ENCODE measurements at places on chromosomes 6 and 20.

- no peak for DNase-seq
These were observed 214.7 kb downstream of the PAX1 start for GRCh38 chr20:21920211-21920610.

- DNase-seq = no peak
These were observed 74.0 kb downstream of the MRPL14 start for GRCh38 chr6:44053106-44053756.

GRCh38 chr6:158584236-158584651 lies 24.4 kb downstream of the TMEM181 start:
- DNase-seq = no peak

- no peak for DNase-seq
These were observed 15.4 kb upstream of the PREX1 start for GRCh38 chr20:48843057-48843806.

DNA sequence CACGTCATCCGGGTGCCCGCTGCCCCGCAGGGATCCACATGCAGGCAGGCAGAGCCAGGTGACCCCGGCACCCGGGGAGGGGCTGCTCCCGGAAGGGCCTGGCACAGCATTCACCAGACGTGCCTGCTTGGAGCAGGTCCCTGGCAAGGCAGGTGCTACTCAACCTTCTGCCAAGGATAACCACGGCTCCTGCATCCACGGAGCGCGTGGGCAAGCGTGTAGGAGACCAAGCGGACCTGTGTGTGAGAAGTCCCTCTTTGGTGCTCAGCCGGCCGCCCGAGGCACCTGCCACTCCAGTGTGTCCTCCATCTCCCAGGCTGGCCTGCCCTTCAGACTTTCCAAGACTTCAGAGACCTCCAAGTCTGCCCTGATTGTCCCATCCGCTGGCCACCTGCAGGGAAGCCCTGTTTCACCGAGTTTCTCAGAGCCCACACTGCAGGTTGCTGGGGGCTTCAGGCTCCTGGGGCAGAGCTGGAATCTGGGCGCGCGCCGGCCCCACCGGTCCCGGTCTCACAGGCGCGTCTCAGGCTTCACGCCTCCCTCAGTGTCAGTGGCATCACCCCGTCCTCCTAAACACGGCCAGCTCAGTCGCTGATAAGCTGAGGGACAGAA lies 124.3 kb downstream of the DLL1 start:
- DNase-seq = no peak

- no peak for DNase-seq
These were observed 16.8 kb downstream of the PGM3 start for GRCh38 chr6:83176246-83176645.

GRCh38 chr6:111061508-111061907 lies 25.8 kb upstream of the SLC16A10 start:
- DNase-seq = no peak

- no peak for DNase-seq
These were observed 104.0 kb downstream of the SASH1 start for GRCh38 chr6:148446681-148447080.

DNA sequence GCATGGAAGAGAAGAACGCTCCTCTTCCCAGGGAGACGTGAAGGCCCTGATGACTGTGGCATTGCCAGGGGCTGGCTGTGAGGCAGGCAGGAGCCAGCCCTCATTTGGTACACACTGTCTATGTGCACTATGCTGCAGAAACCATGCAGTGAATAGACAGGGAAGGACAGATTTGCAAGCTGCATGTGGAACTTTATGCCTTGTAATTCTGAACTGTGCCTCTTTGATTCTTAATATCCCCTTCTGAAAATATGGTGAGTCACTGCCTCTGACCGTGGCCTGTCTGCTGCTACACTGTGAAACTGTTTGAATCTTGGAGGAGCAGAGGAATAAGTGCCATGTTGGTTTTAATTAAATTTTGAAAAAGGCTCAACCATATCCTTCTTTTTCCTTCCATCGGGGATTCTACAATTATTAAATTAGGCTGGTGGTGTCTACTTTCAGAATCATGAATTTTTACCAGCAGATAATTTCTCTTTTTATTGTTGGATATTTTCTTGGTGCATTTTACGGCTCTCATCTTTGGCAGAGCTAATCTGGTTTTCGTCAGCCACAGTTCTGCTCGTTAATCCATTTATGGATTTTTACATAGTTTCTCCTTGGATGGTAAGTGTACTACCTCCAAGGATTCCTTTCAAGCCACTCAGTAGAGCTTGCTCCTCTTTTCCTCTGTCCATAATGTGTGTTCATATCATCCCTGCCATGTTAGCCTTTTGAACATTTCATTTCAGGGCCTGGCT lies 301.0 kb upstream of the SLC35B3 start:
- peak; percentile 8 for DNase-seq

DNA sequence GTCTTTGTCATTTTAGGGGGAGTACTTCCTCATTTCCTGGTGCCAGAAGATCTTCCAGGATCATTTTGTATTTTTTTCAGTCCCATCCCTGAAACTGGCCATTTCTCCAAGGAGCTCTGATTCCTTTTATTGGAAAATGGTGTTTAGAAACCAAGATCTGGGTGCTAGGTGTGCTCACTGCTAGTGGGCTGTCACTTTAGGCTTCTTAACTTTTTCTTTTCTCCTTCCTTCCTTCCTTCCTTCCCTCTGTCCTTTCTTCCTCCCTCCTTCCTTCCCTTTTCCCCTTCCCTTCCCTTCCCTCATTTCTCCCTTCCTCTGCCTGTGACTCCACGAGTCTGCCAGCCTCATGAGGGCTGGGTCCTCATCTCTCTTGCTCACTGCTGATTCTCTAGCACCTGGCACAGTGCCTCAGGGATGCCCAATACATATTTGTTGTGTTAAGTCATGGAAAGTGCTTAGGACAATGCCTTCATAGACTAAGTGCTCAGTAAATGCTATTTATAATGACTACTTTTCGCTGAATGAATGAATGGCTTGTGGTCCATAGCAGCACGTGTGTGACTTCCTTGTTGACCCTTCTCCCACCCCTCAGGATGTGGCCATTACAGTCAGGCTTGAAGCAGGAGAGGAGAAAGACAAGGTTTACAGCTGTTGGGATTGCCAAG lies 36.9 kb downstream of the APCDD1L start:
- no peak for DNase-seq

DNA sequence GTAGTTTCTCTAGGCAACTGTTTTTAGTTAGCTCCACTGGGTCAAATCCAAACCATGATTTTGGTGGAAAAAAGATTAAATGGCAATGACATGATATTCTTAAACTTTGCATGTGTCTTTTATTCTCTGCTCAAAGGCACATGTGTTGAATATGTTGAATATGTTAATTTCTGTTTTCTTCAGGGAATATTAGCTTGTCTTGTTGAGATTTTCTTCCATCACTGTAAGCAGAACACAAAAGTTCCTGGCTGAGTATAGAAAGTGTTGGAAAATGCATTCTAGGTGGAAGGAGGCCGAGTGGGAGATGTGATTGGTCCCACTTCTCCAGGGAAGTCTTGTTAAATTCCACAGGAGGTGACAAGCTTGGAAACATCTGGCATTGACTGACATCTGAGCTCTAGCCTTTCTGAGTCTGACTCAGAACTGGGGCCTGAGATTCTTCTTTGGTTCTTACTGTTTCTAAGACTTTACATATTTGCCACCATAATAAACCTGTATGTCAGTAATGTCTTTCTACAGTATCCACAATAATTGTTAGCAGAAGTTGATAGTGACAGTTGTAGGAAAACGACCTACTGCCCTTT lies 81.1 kb downstream of the LAMA4 start:
- no peak for DNase-seq

DNA sequence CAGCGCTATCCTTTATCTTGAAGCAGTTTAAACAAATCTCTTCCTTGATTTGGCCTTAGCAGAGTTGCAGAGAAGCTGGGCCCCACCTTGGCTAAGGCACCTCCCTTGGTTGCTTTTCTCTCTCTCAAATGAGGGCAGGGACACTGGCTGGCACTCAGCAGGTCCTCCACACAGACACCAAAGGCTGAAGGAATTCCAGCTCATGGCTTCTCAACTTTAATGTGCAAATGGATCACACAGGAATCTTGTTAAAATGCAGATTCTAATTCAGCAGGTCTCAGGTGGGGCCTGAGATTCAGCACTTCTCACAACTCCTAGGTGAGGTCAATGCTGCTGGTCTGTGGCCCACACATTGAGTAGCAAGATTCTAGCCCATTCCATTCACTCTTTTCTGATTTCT lies 25.7 kb downstream of the RIMS4 start:
- no peak for DNase-seq

DNA sequence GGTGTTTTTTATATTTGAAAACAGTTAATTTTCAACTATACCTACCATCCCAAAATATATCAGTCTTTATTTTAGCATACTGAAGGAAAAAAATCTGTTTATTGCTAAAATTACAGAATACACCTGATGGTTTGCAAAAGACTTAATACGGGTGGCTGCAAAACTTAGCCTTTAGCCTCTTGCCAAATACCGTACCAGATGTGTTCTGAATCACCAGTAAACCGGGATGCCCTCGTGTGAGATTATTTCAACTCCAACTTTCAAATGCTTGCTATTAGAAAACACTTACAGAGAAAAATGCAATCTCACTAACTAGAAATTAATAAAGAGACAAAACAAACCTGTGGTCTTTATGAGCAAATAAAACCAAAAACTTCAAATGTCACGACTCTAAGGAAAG lies 36.0 kb downstream of the REV3L start:
- no peak for DNase-seq

- no peak for DNase-seq
These were observed 329.1 kb downstream of the CDH4 start for GRCh38 chr20:61580958-61581824.

GRCh38 chr6:36241728-36242127 lies 28.1 kb upstream of the PNPLA1 start:
- no peak for DNase-seq

- no peak for DNase-seq
These were observed 77.9 kb downstream of the ZNF217 start for GRCh38 chr20:53515749-53516148.

GRCh38 chr20:49987868-49988690 lies 5.3 kb downstream of the SNAI1 start:
- DNase-seq = no peak

DNA sequence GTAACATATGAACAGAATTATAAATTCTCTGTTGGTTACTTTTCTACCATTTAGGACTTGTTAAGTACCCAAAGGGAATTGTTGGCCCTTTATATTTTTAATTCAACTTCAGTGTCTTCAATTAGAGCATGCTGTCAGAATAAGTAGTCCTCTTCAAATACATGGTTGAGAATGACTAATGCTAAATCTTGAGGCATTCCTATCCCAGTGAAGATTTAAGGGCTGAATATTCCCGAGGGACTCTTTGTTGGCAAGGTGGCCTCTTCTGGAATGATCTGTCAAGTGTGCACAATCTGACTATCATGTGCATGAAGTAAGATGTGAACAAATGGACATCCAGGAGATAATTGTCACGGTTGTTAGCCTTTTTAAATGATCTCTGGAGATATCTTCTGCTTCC lies 421.7 kb downstream of the BMP2 start:
- no peak for DNase-seq

GRCh38 chr6:28922004-28922820 lies 1.6 kb downstream of the TRIM27 start:
- DNase-seq = no peak

DNA sequence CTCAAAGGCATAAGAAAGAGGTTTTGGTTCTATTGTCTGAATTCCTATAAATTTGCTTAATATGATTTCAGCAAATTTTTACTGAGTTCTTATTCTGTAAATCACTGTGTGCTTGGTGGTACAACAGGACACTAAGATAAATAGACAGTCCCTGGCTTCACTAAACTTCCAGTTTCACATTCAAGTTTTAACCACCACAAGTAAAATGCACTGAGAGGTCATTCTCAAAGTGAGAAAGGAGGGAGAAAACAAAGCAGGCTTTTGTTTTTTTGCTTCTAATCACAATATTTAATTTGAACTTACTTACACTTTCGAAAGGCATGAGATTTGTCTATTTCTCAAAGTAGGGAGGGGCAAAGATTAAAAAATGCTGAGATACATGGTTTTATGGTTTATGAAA lies 445.7 kb downstream of the CDC5L start:
- DNase-seq = no peak

DNA sequence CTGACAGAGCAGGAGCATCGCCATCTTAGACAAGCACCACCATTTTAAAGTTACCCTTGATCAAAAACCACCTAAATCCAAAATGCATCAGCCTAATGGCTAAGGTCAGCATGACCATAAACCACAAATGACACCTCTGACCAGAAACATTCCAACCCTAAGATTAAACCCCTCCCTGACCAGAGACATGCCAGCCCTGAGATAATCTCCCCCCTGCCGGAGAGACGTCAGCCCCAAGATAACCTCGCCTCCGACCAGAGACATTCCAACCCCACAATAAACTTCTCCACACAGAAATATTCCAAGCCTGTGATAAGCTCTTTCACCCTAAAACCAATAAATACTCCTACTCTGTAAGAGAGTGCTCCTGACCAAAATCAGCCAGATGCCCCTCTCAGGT lies 53.5 kb downstream of the PXDC1 start:
- no peak for DNase-seq

DNA sequence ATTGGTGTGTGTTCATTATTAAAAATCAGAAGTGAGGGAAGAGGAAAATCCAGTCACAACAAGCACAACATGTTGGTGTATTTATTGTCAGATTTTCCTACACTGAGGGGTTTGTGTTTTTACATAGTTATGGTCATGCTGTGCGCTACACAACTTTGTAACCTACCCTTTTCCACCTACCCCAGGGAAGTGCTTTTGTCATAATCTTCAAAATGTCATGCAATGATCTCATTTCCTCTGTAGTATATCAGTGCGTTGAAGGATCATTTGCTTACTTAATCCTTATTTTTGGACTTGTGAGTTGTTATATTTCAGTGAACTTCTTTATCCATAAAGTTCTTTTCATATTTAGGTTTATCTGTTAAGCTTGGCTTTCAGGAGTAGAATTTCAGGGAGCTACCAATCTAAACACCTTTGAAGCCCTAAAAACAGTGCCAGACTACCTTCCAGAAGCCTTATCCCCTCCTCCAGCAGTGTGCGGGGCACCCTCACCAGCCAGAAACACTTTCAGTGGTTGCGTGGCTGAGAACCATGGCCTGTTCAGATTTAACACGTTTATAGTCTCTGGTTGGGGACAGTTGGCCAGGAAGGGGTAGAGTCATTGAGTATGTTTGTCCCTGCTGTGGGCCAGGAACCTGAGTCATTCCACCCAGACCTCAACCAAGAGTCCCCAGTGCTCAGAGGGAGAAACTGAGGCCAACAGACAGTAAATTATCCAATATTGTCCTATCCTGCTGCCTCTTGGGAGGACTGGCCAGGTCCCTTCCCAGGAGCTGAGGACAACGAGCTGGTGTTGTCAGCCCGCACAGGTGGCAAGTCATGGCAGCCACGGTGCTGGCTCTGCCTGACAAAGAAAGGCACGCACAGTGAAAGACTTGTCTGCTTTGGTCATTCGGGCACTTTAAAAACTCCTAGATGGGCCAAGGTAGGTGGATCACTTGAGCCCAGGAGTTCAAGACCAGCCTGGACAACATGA lies 40.3 kb downstream of the STK35 start:
- DNase-seq = no peak
